Activated naive CD4-positive, alpha-beta T cell treated with anti-CD3 and anti-CD28 coated beads, Interleukin-2, amount 50 U/mL, for 16 hours (primary cell): ENCODE measurements at places on chromosomes 12 and 14.

DNA sequence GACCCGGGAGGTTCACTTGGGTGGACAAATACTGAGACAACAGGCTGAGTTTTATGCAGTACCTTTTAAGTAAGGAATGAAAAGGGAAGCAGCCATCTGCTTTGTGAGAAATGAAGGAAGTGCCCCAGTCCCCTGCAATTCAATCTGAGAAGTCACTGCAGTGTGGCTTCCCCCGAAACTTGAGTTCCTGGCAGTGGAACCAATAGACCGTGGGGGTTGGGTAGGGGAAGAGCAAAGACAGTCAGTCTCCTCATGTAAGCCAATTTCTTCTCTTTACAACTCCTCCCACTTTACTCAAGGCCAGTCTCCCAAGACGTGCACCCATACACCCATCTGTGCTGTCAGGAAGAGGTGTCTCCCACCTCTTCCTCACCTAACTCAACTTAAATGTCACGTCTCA lies 206.5 kb downstream of the BCAT1 start:
- DNase-seq, result no peak

DNA sequence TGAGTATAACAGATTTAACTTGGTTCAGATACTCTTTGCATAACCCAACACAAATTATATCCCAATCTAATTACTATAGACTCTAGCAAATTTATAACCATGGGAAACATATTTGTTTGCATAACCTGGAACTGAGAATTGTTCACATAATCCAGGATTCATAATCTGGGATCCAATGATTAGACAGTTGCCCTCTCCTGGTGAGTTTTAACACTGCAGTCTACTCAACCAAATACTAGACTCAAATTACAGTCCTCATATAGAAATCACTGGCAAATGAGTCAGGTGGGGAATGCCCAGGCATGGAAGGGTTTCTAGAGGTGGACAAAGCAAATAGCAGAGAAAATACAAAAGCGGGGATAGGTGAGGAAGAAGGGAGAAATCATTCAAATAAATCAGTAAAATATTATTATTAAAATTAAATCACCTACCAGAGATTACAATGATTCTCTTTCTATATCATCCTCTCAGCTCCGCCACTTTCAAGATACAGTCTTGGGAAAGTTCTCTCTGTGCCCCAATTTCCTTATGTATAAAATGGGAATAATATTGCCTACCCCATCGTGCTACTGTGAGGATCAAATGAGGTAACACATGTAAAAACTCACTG lies 9.4 kb downstream of the GCH1 start:
- peak; percentile 23 for DNase-seq

GRCh38 chr12:130920119-130920703 lies 33.5 kb upstream of the ADGRD1 start:
- no peak for DNase-seq

- no peak for DNase-seq
Measured at GRCh38 chr12:112340230-112340629, 42.0 kb downstream of the HECTD4 start.

GRCh38 chr12:52877242-52877641 lies 27.6 kb downstream of the KRT8 start:
- DNase-seq, result no peak

DNA sequence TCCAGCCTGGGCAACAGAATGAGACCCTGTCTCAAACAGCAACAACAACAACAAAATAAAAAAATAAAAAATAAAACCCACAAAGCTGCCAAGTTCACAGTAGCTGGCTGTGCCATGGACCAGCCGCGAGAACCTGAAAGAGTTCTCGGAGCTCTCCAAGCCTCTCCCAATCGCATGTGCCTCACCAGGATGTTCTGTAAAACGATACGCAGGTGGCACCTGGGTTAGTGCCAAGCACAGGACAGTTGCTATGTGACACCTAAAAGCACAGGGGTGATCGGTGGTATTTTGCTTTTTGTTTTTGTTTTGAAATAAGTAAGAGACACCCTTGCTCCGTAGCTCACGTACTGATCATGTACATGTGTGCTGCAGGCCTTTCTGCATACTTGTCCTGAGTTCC lies 52.4 kb downstream of the RFLNA start:
- no peak for DNase-seq

- no peak for DNase-seq
Measured at GRCh38 chr12:117439531-117440001, 78.1 kb upstream of the NOS1 start.

- DNase-seq, result no peak
Measured at GRCh38 chr12:127459687-127460086, 807.3 kb upstream of the TMEM132C start.
